ENCODE measurements at places on chromosomes 13 and 19. TPM values are rescaled to one million over a fixed set of nuclear protein-coding genes. Genes with fewer than 3 reads are reported as not detected.
A peak's percentile ranks its signal among the peaks of the same experiment; 100 is the strongest.

NR2C2AP gene
- 11.6 TPM for total RNA-seq

BRD4 gene
- total RNA-seq: 143 TPM

- no peak overlapping the region for H3K27ac ChIP-seq
- no peaks in the 10 kb centered on the region for H3K4me1 ChIP-seq
- DNase-seq: no peak
- peaks cover 2% of the 10 kb centered on the region for H3K36me3 ChIP-seq
Measured at GRCh38 chr13:113946409-113947181, 27.3 kb downstream of the C13orf46 start.

GRCh38 chr19:18636183-18636968 is 452 bp upstream of the KLHL26 start:
- H3K27me3 ChIP-seq: peaks cover 5% of the 10 kb centered on the region
- no peaks in the 10 kb centered on the region for H3K36me3 ChIP-seq
- H3K4me1 ChIP-seq: peaks cover 14% of the 10 kb centered on the region
- H3K4me3 ChIP-seq: peak overlapping the region; percentile 82

DNA sequence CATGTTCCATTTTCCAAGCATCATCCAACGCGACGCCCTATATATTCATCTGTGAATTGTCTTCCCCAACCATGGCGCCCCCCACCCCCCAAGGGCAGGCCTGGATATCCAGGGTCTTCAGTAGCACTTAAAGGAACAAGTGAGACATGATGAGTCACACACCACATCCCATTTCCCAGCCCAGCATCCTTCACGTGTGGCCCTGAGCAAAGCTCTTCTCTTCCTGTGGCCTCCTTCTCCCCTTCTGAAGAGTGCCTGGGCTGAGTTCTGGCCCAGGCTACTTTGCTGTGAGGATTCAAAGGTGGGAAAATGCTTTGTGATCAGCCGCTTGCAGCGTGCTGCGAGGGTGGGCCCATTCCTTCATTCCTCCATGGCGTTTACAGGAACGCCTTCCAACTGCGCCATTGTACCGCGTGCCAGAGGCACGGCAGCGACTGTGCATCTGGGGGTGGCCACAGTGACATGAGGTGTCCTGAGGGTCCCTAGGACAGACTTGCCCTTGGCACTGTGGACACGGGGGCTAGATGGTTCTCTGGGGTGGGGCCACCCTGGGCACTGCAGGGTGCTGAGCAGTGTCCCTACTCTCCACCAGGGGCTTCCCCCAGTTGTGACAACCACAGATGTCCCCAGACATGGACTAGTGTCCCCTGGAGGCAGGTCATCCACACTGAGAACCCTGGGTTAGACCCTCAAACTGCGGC is 11.7 kb downstream of the PLIN4 start:
- no peak for DNase-seq
- no peak overlapping the region for H3K4me3 ChIP-seq
- H3K27ac ChIP-seq: no peak overlapping the region
- peaks cover 8% of the 10 kb centered on the region for H3K36me3 ChIP-seq

DNA sequence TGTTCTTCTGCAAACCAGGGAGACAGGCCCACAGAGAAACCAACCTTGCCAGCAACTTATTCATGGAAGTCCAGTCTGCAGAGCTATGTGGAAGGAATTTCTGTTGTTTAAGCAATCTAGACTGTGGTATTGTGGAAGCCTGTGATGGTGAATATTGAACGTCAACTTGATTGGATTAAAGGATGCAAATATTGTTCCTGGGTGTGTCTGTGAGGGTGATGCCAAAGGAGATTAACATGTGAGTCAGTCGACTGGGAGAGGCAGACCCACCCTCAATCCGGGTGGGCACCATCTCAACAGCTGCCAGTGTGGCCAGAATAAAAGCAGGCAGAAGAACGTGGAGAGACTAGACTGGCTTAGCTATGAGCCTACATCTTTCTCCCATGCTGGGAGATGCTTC is 606.0 kb downstream of the EFNB2 start:
- no peak for DNase-seq
- H3K36me3 ChIP-seq: peaks cover under 1% of the 10 kb centered on the region
- no peak overlapping the region for H3K4me3 ChIP-seq

GRCh38 chr13:87120476-87120875 is 550.7 kb upstream of the SLITRK5 start:
- H3K36me3 ChIP-seq: no peaks in the 10 kb centered on the region
- DNase-seq: no peak
- H3K4me3 ChIP-seq: no peak overlapping the region
- H3K4me1 ChIP-seq: peaks cover 22% of the 10 kb centered on the region

DNA sequence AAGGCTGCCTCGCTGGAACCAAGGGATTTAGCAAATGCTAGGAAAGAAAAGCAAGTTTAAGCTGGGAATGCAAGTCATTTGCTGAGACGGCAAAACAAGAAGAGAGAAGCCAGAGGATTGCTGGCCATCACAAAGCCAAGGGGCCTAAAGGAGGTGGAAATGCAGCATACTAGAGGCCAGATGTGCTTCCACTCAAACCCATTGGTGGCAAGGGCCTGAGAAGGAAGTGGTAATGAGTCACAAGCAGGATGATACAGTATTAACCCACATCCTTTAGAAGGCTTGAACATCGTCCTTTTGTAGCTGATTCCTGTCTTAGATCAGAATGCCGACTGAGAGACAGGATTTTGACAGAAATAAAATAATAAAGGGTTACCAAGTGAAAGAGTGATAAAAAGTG is 68.2 kb downstream of the ITGBL1 start:
- H3K4me3 ChIP-seq: no peak overlapping the region
- DNase-seq: no peak

- H3K4me3 ChIP-seq: no peak overlapping the region
- no peak for DNase-seq
- H3K4me1 ChIP-seq: no peaks in the 10 kb centered on the region
- H3K36me3 ChIP-seq: no peaks in the 10 kb centered on the region
- no peak overlapping the region for H3K27ac ChIP-seq
Measured at GRCh38 chr13:53126841-53127245, 98.2 kb downstream of the OLFM4 start.

DNA sequence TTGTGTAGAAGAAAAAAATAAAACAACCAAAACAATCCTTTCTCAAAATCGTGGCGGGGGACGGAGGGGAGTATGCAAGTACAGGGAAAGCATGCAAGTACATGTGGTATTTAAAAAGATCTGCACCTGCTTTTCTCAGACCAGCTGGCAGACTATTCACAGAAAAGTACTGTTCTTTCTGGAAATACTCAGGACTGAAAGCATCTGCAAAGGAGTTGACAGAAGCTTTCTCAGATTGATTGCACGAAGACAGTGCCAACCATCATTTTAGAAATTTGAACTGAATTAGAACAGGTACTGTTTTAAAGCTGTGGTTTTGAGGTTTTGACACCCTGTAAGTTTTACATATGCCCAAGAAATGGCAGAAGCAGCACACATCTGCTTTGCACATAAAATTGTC is 19.8 kb upstream of the PCDH8 start:
- no peaks in the 10 kb centered on the region for H3K36me3 ChIP-seq
- H3K27me3 ChIP-seq: no peaks in the 10 kb centered on the region
- H3K27ac ChIP-seq: no peak overlapping the region
- no peak for DNase-seq
- H3K4me1 ChIP-seq: no peaks in the 10 kb centered on the region
